ENCODE measurements at places on chromosomes 1 and 21.

DNA sequence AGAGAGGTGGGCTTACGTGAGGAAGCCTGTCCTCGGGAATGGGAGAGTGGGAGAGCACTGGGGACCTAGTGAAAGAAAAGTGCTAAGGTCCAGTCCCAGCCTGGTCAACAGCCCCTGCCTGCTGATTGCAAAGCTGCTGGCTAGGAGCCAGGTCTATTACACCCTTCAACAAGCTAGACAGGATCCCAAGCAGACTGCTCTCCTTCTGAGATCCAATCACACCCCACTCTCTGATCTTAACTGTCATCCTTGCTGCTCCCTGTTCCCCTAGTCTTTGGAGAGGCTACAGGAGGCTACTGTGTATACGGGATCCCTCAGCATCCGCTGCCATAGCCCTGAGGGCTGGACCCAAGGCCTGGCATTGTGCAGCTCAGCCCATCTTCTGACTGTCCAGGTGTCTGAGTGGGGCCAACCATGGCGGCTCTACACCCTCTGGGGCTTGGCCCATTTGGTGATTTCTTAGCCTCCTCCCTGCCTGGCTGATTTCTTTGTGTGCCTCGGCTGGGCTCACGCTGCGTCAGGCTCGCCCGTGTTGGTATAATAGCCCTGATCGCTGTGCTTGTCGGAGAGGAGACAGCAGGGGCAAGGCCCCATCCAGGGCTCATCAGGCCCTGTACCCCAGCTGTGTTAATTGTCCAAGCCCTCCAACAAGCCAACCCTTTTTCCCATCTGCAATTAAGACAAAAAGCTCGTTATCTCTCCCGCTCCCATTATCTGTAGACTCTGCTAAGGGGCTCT is 43.9 kb downstream of the NAV1 start:
- no peak for DNase-seq

DNA sequence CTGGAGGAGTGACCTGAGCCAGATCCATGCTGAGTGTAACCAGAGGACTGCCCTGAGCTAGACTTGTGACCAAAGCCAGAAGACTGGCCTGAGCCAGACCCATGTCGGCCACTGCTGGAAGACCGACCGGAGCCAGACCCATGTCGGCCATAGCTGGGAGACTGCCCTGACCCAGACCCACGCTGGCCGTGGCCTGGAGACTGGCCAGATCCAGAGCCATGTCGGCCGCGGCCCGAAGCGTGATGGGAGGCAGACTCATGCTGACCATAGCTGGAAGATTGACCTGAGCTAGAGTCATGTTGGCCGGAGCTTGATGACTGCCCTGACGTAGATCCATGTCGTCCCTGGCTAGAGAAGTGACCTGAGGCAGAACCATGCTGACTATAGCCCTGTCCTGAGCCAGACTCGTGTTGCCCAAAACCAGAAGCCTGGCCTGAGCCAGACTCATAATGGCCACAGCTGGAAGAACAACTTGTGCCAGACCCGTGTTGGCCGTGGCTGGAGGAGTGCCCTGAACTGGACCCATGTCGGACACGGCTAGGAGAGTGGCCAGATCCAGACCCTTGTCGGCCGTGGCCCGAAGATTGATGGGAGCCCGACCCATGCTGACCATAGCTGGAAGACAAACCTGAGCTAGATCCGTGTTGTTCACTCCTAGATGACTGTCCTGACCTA is 5.1 kb downstream of the HRNR start:
- no peak for DNase-seq

DNA sequence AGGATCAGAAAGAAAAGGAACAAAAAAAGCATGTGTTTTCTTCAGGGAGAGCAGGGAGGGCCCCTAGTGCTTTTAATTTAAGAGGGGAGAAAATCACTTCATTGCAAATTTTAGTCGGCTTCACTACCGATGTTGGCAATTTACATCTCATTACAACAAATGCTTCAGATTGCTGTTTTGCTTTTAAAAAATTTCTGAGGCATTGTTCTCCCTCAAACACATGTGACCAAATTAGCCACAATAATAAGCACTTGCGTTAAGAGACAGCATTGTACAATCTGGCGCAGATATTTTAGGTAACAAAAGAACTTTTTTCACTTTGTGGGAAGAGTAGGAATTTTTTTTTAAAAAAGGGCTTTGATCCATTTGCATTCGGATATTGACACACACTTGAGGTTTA is 29.8 kb downstream of the BEND5 start:
- DNase-seq, result no peak

DNA sequence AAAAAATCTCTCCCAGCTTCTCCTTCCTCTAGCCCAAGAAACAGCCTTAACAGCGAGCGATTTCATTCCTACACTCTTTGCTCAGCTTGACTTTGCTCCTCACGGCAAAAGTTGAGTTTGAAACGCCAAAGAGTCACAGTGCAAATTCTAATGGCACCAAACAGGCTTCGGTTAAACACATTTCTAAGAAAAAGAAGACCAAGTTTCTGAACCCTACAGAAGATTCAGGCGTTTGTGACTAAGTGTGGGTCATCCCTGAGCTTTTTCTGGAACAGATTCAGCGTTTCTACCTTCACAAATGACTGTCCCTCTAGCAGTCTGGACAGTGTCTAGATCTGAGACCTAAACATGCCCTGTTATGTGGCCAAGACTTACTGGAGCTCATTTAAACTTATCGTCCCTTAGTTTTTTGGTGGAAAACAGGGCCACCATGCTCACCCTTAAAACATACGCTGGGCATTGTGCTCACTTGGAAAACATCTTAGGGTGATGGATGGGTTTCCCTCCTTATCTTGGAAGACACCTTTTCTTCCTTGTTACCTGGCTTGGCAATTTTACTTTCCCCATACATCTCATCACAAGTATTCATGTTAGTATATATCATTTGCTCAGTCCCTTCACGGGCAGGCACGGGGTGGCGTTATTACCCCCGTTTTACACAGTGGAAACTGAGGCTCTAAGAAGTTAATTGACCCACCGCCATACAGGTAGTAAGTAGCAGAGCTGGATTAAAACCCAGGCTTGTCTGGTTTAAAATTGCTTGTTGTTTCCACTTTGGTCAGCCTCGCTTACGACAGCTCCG is 1.0 kb downstream of the C1orf198 start:
- DNase-seq, result no peak

- peak; percentile 51 for DNase-seq
Measured at GRCh38 chr1:165592945-165593823, 37.9 kb upstream of the MGST3 start.

DNA sequence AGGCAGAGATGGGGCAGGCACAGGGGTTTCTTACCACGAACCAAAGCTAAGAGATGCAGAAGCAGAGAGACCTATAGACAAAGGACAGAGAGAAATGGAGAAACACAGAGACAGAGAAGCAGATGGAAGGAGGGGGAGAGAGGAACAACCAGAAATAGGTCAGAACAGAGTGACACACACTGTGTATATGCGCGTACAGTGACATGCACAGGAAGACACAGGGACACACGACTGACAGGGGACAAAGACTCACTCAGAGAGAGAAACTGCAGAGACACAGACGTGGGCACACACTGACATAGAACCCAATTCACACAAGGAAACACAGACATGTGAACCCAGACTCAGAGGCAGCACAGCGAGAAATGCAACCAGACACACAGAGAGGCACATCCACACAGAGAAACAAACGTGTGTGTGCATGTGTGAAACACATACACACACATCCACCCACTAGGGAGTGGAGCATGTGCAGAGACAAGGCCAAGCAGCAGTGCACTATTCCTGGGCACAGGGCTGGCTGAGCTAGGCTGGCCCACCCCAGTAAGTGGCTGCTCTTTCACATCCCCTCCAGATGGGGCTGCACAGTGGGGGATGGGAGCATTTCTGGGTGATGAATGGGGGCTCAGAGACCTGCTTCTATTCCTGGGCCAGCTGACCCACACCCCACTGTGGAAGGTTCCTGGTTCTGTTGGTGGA is 123.4 kb upstream of the CSF3R start:
- no peak for DNase-seq

DNA sequence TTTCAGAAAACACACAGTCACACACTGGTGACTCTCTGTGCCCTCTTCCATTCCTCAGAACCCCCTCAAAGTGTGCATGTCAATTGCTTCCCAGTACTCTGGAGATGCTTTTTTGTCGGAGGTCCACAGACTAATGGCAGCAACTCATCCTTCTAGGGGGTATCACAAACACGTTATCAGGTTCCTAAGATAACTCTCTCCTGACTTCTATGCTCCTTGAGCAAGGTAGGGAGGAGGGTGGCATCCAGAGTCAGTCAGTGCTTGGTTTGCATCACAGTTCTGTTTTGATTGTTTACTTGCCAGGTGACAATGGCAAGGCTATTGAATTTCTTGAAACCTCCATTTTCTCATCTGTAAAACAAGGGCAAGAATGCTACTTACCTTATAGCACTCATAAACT is 39.4 kb upstream of the DYNLT5 start:
- DNase-seq, result no peak

- DNase-seq, result no peak
Measured at GRCh38 chr21:15446223-15446622, 283.6 kb upstream of the USP25 start.
